ENCODE measurements at places on chromosomes 7 and 10. TPM values are rescaled to one million over a fixed set of nuclear protein-coding genes. Genes with fewer than 3 reads are reported as not detected.

- no peak for DNase-seq
These were observed 1.6 kb downstream of the PHTF2 start for GRCh38 chr7:77800158-77800557.

PALS2 gene
- 29.0 TPM for total RNA-seq

- DNase-seq = no peak
These were observed 21.4 kb upstream of the ASZ1 start for GRCh38 chr7:117448655-117449054.

DNA sequence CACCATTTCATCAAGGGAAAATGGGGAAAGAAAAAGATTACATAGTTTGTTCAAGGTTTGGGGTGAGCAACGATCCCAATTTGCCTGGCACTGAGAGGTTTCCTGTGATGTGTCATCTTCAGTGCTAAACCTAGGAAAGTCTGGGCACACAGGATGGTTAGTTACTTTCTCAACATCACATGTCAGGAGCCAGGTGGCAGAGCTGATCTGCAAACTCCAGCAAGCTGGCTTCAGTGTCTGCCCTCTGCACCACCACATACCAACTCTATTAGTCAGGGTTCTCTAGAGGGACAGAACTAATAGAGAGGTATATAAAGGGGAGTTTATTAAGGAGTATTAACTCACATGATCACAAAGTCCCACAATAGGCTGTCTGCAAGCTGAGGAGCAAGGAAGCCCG lies 11.3 kb downstream of the ADAM12 start:
- no peak for DNase-seq

EN2 gene
- total RNA-seq = not detected

DNA sequence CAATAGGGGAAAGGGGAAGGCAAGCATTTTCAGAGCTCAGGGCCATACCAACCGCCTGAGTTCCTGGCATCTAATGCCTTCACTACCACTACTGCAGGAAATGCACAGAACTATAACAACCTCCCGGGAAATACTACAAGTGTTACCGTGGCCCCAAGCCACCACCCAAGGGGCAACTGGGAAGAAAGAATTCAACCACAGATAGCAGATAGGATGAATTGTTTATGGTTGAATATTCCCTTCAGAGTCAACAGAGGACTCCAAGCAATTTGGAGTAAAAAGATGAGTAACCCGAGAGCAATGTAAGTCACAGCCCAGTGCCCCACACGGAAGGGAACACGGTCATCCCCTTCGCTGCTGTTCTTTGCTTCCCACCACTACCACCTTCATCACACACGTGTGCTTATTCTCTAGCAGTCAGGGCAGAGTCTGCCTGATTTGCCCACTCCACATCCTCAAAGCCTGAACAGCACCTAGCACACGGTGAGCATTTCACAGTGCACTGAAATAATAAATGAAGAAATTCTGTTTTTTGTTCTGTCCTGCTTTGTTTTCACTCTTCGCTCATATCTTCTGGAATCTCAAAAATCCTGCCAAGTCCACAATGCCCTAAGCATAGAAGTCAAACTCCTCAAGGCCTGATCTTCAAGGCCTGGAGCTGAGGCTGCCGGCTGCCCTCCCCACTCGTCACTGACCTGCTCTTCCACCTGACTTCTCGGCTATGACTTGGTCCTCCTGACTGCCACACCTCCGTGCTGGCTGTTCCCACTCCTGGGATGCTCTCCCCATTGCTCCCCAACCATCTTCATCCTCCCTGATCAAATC lies 221.1 kb downstream of the KCNMA1 start:
- DNase-seq = no peak

- no peak for DNase-seq
These were observed 320.7 kb downstream of the CDC14C start for GRCh38 chr7:49245062-49245461.

DNA sequence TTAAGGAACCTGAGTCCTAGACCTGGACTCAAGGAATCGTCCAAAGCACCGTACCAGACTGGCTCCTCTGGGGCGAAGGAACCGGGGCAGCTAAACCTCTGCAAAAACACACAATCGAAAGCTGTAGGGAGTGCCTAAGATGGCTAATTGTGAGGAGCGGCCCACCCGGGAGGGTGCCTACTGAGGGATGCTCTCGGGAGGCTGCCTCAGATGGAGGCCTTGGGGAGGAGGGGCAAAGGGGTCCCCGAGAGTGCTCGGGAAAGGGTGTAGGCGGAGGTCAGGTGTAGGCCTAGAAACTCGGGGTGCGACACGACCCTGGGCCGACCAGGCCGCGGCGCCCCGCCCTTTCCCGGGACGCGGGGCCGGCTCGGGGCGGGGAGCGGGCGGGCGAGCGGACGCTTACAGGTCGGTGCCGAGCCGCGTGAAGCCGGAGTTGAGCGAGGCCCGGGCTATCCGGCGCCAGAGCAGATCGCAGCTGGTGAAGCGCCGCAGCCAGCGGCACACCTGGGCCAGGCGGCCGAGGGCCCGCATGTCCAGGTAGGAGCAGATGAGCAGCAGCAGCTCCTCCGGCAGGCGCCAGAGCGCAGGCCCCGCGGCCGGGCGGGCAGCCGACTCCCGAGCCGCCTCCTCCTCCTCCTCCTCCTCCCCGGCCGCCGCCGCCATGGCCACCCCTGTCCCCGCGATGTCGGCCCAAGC lies 844 bp downstream of the FBXW4 start:
- peak; percentile 78 for DNase-seq

GRCh38 chr10:106082865-106083264 lies 1081.6 kb downstream of the SORCS1 start:
- no peak for DNase-seq

DNA sequence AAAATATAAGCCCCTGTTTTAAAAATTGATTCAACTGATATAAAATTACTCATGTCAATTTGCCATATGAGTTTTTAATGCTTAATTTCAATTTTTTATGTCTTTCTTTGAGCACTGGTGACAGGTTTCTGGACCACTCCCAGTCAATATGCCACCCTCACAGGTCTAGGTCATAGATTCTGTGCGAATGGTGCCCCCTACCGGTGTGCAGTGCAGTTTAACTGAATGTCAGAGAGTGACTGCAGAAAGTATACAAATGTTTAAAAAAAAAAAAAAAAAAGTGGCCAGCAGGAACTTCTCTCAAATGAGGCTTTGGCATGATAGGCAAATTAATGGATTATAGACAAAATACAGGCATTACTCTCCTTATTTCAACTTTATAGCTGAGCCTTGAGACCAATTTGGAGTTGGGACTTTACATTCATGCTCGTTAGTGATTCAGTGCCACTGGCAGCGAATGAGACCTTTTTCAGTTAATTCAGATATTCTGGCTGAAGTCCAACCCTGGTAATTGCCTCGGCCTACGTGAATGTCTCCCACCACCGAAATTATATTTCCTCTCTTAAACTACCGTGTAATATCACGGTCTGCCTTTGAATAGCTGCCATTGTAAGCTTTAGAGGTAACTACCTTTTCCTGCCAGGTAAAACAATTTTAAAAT lies 427.6 kb downstream of the PHTF2 start:
- DNase-seq = peak; percentile 44

- peak; percentile 83 for DNase-seq
These were observed 11.5 kb upstream of the OGA start for GRCh38 chr10:101829561-101830315.

DNA sequence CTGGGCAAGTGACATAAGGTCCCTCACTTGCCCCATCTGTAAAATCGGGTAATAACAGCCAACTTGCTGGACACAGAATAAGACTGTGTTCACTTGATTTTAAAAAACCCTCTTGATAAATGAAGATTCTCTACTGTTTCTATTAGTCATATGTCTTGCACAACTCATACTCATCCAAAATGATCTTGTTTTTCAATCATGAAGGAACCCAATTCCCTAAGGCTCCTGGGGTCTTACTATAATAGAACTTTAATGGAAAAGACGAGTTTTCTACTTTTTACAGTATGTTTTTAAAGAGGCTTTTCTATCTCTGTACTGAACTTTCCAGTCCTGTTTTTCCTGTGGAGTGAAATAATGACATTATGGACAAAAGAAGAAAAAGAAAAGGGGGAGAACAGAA lies 103.8 kb downstream of the ARID5B start:
- no peak for DNase-seq

CRYGN gene
- not detected for total RNA-seq

DNA sequence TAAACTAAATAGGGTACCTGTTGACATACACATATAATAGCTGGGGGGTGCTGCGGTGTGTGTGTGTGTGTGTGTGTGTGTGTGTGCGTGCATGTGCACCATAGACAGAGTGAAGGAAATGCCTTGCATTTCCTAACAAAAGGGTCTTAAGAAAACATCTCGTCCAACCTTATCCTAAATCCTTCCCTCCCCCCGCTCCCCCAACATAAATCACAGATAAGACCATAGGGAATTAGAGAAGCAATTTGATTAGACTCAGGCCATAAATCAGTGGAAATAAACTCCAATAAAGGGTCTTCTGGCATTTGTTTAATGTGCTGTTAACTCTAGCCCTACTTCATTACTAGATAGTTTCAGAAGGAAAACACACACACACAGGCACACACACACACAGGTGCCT lies 148.5 kb downstream of the PPP1R17 start:
- no peak for DNase-seq

GRCh38 chr7:16845746-16846145 lies 36.0 kb downstream of the AGR3 start:
- DNase-seq = no peak

GRCh38 chr10:3136763-3137611 lies 35.6 kb downstream of the PITRM1 start:
- peak; percentile 95 for DNase-seq

DNA sequence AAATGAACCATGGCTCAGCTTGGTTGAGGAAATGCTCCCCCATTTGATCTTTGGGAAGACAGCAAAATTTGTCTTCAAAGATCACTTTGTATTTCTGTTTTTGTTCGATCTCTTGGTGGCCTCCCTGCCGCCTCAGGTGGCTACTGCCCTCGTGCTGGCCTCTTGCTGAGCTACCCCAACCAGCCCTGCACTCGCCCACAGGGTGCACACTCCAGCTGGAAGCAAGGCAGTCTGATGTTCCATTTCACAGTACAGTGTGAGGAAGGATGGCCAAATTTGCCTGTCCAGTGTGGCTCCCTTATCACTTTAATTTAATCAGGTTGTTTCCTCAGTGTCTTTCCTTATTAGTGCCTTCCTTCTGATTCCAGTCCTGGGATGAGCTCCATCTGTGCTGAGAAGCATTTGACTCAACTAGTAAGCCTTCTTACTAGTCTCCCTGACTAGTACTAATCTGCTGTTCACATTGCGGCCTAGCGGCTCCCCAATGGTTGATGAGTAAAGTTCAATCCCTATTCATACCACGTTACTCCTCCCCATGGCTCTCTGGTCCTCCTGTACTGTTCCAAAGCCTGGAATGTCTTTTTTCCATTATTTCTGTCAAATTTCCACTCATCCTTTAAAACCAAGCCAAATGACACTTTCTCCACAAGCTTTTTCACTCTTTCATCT lies 8.2 kb downstream of the MYOF start:
- DNase-seq = no peak

GRCh38 chr10:65234261-65234660 lies 1691.6 kb upstream of the LRRTM3 start:
- no peak for DNase-seq

DNA sequence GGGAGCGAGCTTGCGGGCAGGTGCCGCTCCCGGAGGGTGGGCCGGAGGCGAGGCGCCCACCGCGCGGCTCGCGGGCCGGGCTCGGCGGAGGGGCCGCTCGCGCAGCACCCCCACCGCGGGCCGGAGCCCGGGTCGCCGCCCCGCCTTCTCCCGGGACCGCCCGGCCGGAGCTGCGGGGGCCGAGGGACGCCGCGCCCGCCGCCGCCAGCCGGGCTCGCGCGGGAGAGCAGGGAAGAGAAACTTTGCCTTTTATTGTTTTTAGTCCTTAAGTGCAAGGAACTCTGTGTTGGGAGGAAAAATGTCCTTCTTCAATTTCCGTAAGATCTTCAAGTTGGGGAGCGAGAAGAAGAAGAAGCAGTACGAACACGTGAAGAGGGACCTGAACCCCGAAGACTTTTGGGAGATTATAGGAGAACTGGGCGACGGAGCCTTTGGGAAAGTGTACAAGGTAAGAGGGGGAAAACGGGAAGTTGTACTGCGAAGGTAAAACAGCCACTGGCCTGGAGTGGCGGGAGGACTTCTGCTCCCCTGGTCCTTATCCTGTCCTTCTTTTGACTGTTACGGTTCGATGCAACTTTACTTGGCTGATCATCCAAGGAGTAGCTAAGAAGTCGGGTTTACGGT lies 620 bp downstream of the SLK start:
- peak; percentile 58 for DNase-seq

GRCh38 chr10:30828680-30829079 lies 199.1 kb upstream of the LYZL2 start:
- DNase-seq = no peak
